ENCODE measurements at places on chromosomes 1 and 21.

GRCh38 chr1:201570886-201571624 lies 32.1 kb downstream of the NAV1 start:
- no peak for DNase-seq

- no peak for DNase-seq
Measured at GRCh38 chr1:235068158-235069121, 60.2 kb downstream of the TOMM20 start.

DNA sequence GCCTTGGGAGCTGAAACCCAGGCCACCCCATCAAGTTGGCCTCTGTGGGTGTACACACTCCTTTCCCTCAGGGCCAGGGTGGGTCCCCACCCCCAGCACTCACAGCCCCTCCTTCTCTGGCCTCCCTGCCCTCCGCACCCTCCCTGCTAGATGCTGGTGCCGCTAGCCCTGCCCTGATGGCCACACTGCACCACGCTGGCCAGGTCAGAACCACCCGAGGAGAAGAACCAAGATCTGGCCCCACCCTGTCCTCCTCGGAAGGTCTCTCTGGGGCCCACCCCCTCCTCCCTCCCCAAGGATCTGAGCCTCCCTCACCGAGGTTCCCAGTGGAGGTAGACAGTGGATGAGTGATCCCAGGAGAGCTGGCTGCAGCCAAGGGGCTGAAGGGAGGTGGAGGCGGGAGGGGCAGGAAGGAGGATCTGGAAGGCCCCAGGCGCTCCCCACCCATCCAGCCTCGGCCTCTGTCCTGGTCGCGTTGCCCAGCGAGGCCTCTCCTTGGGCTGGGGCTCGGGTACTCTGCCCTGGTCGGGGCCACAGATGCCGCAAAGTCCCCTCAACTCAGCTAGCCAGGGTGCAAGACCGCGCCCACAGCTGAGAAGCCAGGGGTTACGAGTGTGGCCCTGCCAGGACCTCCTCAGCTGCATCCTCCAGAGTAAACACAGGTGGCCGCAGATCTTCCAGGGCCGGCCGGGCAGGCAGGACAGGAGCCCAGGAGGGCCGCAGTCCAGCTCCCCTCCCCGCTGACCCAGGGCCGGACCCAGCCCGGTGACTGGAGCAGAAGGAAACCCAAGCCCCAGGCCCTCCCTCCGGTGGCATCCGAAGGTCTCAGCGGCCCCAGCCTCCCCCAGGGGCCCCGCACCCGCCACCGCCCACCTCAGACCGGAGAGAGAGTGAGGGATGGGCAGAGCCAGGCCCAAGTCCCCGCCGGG lies 5.2 kb downstream of the B3GALT6 start:
- no peak for DNase-seq

GRCh38 chr1:59022199-59022598 lies 238.4 kb upstream of the JUN start:
- DNase-seq = no peak

GRCh38 chr1:20711285-20712214 lies 6.3 kb downstream of the KIF17 start:
- no peak for DNase-seq

- DNase-seq = no peak
Measured at GRCh38 chr1:183021405-183022201, 1.6 kb upstream of the LAMC1 start.

GRCh38 chr1:31306278-31306677 lies 9.4 kb downstream of the ZCCHC17 start:
- DNase-seq = no peak

DNA sequence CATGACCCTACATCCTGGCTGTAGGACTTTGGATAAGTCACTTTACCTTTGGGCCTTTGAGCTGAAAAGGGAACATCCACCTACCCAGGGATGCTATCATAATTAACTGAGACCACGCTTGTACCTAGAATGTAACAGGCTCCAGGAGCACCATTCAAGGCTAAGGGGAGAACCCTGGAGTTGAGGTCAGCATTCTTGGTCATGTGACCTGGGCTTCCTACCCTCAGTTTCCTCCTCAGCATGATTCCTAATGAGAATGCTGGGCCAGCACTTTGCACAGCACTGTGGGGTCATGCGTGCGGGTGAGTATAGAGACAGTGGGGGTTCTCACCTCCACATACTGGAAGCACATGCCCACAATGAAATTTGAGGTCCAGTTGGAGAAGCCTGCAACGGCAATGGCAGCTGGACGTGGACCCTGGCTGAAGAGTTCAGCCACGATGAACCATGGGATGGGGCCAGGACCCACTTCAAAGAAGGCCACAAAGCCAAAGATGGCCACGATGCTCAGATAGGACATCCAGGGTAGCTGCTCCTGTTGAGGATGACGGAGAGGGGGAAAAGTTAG lies 31.3 kb downstream of the SLC2A1 start:
- no peak for DNase-seq

DNA sequence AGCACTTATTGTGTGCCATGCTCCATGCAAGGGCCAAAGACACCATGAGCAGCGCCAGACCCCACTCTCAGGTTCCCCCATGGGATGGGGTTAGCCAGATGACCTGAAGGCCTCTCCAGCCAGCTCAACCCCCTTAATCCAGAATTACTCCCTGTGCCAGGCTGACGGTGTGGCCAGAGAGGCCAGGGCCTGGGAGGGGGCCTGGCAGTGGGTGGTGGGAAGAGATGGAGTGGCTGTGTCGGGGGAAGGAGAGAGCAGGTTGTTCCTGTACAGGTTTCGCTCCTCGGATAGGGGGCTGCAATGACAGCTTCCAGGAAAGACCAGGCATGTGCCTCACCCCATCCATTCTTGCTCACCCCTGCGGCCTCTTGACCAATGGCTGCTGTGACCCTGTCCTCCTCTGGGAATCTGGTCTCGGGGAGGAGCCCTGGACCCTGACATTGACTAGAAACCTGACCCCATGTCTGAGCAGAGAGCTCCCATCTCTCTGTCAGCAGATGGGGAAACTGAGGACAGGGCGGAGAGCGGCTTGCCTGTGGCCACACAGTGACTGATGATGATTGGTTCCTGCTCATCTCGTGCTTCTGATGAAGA lies 345.3 kb downstream of the MATN1 start:
- no peak for DNase-seq

DNA sequence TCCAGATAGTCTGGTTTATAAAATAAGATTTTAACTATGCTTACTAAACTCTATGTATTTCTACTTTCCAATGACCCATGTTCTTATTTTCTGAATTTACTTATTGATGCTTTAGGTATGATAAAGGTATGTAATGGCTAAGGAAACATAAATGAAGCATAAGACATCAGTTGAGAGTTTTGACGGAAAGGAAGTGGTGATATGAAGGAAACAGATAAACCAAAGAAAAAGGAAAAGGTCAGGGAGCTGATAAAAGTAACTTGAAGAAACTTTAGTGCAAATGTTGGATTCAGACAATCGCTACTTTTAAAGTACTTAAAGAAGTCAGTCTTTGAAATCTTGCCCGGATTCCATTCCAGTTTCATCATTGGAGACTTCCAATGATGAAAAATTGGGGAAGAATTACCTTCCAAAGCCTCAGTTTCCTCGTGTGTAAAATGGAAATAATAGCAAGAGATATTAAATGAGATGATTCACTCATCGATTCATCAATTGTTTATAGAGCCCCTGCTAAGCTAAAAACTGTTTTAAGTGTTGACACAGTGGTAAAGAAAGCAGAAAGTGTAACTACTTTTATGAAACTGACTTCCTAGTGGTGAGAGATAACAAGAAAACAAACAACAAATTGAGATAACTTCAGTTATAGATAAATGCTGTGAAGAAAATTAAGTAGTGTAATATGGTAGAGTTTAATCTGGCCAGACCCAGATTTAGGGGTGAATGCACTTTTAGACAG lies 10.6 kb downstream of the PTPRC start:
- no peak for DNase-seq

- DNase-seq = no peak
Measured at GRCh38 chr1:96973605-96974004, 252.0 kb downstream of the PTBP2 start.

GRCh38 chr1:6205849-6206519 lies at the start of gene RNF207:
Gene RNF207 (plus strand): TSS chr1:6206119. CDS start chr1:6206536, 417 bp downstream.
- DNase-seq = peak; percentile 57

DNA sequence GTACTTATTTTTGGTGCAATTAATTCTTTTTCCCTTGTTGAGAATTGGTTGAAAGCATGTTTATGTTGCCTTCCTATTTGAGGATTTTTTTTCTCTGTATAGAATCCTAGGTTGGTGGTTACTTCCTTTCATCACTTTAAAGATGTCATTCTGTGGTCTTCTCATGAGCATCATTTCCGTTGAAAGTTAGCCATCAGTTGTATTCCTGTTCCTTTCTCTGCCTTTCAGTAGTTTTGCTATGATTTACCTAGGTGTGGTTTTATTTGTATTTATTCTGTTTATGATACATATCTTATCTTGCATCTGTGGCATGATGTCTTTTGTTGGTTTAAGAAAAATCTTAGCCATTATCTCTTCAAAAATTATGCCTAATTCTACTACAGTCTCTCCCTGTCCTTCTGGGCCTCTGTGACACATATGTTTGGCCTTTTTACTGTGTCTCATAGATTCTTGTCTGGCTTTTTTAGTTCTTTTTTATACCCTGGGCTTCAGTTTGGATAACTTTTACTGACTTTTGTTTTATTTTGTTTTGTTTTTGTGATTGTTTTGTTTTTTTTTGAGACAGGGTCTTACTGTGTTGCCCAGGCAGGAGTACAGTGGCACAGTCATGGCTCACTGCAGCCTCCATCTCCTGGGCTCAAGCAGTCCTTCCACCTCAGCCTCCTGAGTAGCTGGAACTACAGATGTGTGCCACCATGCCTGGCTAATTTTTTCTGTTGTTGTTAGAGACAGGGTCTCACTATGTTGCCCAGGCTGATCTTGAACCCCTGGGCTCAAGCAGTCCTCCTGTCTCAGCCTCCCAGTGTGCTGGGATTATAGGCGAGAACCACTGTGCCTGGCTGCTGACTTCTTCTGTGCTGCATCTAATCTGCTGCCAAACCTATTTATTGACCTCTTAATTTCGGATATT lies 24.1 kb downstream of the PTGFRN start:
- DNase-seq = no peak

DNA sequence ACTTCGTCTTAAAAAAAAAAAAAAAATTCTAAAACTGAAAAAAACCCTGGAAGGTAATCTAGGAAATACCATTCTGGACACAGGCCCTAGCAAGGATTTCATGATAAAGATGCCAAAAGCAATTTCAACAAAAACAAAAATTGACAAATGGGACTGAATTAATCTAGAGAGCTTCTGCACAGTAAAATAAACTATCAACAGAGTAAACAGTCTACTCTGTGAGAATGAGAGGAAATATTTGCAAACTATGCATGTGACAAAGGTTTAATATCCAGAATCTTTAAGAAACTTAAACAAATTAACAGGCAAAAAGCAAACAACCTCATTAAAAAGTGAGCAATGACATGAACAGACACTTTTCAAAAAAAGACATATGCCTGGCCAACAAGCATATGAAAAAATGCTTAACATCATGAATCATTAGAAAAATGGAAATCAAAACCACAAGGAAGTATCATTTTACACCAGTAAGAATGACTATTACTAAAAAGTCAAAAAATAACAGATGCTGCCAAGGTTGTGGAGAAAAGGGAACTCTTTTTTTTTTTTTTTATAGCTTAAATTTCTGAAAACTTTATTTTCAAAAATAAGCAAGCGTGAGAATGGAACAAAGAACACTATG lies 29.4 kb upstream of the RNPC3 start:
- no peak for DNase-seq

- DNase-seq = peak; percentile 13
Measured at GRCh38 chr1:231931846-231932454, 305.4 kb downstream of the DISC1 start.

DNA sequence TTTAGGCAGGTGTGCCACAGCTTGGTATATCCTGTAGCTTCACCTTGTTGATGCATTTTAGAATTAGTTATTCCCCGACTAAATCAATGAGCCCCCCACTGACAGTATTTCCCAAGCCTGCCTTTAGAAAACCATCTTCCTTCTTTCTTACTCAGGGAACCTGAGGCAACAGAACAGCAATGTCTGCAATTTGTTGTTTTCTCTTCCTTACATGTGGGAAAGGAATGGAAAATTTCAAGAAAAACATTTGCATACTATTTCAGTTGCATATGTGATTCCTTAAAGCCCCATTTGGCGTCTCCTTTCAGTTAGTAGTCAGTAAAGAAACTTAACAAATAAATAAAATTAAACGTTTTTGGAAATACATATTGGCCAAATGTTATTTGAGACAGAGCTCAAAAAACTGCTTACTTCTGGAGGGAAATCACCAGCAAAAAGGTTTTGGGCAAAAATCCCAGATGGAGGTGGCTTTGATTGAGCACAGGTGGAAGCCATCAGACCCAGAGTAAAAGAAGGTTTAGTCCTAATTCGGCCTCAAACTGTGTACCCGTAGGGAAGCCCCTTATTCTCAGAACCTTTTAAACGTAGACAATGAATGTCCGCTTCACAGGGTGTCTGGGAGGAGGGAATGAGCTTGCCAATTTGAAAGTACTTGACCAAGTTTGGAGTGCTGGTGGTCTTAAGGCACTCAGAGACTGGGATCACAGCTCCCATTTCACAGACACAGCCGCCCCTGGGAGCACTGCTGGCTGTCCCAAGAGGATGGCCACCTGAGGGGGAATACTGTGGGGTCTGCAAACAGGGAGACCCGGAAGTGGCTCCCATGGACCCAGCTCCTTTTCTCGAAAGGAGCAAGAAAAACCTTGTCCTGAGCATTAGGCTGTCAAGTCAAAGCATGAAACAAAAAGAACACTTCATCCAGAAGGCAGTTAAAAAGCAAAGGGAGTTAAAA lies 9.4 kb downstream of the LHX4 start:
- no peak for DNase-seq

DNA sequence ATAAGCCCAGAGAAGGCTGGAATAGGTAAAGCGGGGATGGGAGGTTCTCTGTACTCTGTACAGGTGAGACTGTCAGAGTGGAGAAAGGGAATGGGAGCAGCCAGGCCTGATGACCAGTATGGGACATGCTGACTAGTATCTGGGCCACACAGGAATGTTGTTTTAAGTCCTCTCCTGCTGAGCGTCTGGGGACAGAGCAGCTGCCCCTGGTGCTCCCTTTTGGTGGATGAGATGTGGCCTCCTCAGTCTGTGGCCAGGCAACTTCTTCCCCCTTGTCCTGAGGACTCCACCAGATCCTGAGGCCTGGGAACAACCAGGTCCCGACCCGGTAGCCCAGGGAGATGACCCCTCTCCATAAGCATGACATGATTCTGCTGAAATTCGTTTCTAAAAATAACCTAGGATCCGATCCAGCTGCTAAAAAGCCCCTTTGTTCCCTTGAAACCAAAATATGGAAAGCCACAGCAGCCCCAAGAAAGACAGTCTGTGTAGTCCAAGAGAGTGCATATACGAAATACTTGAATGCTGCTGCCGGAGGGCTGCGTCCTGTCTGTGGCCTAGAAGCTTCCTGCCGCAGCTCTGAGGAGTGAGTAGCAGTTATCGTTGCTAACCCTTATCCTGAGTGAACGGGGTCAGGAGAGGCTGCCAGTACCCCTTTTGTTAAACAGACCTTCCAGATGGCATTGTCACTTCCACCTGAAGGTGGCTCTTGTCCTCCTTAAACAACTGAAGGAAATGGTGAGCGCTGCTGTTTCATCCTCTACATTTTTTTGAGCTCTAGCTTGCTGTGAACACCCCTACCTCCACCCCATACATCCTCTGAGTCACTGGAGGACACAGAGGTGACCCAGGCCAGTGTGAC lies 47.1 kb downstream of the ATP2B4 start:
- DNase-seq = peak; percentile 66

Data from T-helper 9 cell (primary cell).